Effector CD4-positive, alpha-beta T cell (primary cell): ENCODE measurements at places on chromosomes 5 and 9.

DNA sequence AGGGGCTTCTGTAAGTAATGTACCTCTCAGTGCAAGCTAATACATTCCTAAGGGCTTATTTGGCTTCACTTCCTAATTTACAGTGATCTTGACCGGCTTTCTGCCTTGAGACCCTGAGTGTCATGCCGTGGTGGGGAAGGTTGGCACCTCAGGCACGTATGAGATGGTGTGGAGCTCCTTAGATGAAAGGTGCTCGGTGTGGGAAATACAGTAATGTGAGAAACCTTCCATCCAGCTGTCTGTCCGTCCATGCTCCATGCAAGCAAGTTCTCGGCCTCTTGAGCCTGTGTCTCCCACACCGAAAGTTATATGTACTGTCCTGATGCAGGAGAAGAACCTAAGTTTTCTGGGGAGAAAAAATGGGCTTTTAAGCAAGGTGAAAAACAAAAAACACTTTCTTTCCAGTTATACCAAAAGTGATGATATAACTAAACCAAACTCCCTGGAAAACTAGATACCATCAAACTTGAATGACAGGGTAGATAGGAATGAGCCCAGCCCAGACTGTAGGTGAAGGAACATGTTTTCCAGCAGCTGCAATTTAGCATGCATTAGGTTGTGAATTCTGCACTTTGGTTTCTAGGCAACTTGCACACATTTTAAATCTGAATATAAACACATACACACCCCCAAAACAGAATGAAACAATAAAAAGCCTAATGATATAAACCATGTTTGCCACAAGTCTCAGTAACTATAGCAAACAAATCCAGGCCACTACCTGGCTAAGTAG is 279.6 kb downstream of the FANCC start:
- DNase-seq, result no peak

DNA sequence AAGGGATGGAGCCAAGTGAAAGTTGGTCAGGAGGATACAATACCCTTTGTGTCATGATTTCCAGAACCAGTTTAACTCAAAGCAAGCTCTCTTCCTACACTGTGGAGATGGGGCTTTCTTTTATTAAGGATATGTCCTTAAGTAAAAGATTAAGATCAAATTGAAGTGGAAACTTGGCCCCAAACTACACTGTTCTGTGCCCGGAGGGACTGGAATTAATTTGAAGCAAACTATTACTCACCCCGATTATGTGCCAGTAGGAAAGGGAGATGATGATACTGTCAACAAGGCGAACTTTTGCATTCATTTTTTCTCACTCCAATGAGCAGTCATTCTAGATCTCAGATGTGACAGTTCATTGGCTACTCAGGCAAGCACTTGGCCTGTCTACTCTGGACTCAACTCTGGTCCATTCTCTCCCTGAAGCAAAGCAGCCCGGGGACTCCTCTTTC is 186.7 kb downstream of the NTRK2 start:
- DNase-seq, result no peak

- DNase-seq, result no peak
Measured at GRCh38 chr5:64971513-64971912, 202.8 kb downstream of the CWC27 start.

- DNase-seq, result no peak
Measured at GRCh38 chr9:112755675-112756074, 5.1 kb downstream of the SNX30 start.

GRCh38 chr9:91863469-91863868 is 86.6 kb downstream of the ROR2 start:
- DNase-seq, result no peak

GRCh38 chr9:134212809-134213507 is 48.6 kb upstream of the RNU6ATAC start:
- DNase-seq, result no peak

DNA sequence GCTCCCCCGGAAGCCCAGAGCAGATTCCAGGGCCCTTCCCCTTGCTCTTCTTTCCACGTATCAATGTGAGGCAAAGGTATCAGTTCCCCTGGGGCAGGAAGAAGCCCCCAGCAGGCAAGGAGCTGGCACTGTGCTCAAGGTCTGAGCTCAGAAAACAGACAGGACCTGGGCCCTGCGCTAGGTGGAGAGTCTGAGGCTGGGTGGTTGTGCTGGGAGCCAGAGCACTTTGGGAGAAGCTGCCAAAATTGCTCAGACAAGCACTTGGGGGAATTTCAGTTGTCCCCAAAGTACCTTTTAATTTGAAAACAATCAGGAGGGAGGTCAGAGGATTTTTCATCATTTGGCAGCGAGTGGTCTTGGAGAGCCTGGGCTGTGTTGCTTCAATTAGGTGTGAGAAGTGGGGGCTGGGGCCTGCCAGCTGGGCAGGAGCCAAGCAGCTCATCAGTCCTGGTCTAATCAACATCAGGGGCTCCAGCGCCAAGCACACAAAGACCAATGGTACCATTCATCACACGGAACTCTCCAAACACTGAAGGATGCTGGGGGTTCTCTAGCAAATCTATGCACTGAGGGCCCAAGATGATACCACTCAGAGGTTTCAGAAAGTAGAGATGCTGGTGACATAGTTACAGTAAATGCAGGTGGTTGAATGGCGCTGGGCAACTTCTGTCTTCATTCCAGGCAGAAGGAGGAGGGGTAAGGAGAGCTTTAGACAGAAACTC is 176.5 kb downstream of the SNX18 start:
- no peak for DNase-seq

DNA sequence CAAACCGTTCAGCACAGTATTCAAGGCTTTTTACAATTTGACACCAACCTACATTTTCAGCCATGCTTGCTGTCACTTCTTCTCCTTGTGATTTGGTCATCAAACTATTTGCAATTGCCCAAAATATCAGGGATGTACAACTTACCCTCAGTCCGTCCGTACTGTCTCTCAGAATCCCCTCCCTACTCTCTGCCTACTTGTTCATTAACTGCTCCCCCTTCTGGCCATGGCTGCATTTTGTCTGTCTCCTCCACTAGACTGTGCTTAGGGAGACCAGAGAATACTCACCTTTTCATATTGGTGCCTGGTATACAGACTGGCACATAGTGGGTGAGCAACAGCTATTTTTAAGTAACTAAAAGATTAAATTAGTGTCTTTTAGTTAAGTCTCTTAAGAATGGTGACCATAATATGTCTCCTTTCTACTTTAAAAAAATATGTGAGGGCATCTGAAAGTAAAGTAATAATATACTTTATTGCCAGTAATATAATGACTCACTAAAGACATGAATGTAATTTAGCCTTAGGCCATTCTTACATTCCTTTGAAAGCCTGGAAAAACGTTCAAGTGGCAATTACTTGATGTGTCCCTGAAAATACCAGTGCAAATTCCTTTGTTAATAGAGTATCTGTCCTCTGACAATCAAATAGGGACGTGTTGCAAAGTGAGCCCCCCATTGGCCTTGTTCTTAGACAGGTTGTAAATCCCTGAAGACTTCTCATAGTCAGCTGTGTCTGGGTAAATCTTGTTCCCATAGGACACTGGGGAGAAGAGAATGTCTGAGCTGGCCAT is 27.8 kb downstream of the PRLR start:
- peak; percentile 4 for DNase-seq

- DNase-seq, result no peak
Measured at GRCh38 chr5:56759521-56760216, 55.7 kb upstream of the MAP3K1 start.

GRCh38 chr5:140240987-140241706 is 61.8 kb downstream of the PFDN1 start:
- DNase-seq, result no peak

GRCh38 chr5:61262080-61262479 is 70.0 kb upstream of the ZSWIM6 start:
- no peak for DNase-seq

GRCh38 chr9:36937951-36938350 is 96.1 kb downstream of the PAX5 start:
- no peak for DNase-seq

- no peak for DNase-seq
Measured at GRCh38 chr5:134458234-134459009, 46.7 kb upstream of the CDKN2AIPNL start.

- DNase-seq, result no peak
Measured at GRCh38 chr5:7868427-7868772, 431 bp downstream of the FASTKD3 start.

DNA sequence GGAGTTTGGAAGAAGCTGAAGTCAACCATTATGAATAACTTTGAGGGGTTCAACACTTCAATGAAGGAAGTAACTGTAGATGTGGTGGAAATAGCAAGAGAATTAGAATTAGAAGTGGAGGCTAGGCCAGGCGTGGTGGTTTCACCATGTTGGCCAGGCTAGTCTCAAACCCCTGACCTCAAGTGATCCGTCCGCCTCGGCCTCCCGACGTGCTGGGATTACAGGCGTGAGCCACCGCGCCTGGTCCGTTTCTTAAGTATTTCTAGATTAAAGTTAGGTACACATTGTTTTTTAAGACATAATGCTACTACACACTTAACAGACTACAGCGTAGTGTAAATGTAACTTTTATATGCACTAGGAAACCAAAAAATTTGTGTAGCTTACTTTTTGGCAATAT is 14.1 kb downstream of the FNIP1 start:
- DNase-seq, result no peak

DNA sequence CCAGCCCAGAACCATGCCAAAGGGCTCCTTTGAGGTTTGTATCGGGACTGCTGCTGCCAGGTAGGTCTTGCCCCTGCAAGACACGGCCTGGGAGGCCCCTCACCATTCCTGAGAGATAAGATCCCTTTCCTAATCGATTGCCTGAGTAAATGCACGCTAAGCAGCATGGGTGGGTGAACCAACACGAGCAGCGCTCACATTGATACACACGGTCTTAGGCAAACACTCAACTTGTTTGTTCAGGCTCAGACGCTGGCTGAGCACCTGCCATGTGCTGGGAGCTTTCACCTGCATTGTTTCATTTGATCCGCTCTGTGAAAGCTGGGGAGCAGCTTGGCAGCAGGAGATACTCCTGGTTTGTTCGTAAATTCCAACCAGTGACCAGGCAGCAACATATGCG is 76.9 kb upstream of the NEURL1B start:
- DNase-seq, result no peak
